ENCODE measurements at places on chromosomes 5 and 9.

- DNase-seq = no peak
These were observed 566 bp upstream of the FOCAD start for GRCh38 chr9:20683351-20684034.

DNA sequence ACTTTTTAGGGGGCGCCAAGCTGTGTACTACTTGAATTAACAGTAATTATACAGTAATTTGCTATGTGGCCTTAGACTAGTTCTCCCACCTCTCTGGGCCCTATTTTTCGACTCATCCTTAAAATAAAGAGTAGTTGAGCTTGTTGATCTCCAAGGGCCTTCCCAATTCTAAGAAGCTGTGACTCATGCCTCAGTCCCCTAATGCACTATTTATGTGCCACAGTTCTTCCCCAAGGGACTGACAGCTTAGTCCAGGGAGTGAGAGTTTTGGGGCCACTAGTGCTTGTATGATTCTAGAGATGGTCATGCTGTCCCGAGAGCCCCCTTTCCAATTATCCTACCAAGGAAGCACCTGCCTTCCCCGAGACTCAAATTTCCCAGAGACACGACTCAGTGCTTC lies 149.7 kb downstream of the PAPPA start:
- DNase-seq = no peak

DNA sequence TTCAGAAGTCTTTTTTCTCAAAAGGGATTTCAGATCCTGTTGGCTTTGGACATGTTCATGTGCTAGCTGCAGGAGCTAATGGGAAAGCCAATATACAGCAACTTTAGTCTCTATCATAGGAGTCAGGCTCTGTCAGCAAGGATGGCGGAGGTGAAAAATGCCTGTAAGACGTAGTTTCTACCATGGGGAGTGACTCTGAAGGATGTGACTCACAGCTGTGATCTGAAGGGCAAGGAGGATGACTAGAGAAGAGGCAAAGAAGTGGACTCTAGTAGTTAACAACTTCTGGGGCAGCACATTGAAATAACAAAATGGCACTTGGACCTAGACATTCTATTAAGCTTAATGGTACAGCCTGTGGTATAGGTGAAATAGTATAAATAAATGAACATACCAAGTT lies 3.1 kb upstream of the NDUFS4 start:
- no peak for DNase-seq

GRCh38 chr5:141908796-141909195 lies 14.9 kb upstream of the DELE1 start:
- no peak for DNase-seq

DNA sequence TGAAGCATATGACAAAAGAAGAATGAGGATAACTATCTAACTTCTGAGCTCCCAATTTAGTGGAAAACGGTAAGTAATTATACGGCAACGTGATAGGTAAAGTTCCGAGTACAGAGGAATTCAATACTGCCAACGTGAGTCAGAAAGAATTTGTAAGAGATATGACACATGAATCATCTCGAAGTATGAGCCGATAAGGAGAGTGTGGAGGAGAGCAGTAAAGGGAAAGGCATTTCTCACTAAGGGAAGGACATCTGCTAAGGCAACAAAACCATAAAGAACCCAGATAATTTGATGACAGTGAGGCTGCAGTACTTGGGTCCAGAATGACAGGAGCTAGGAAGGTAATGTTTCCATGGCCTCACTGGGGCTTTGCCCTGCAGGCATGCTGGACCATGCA lies 11.0 kb downstream of the MPDZ start:
- no peak for DNase-seq

DNA sequence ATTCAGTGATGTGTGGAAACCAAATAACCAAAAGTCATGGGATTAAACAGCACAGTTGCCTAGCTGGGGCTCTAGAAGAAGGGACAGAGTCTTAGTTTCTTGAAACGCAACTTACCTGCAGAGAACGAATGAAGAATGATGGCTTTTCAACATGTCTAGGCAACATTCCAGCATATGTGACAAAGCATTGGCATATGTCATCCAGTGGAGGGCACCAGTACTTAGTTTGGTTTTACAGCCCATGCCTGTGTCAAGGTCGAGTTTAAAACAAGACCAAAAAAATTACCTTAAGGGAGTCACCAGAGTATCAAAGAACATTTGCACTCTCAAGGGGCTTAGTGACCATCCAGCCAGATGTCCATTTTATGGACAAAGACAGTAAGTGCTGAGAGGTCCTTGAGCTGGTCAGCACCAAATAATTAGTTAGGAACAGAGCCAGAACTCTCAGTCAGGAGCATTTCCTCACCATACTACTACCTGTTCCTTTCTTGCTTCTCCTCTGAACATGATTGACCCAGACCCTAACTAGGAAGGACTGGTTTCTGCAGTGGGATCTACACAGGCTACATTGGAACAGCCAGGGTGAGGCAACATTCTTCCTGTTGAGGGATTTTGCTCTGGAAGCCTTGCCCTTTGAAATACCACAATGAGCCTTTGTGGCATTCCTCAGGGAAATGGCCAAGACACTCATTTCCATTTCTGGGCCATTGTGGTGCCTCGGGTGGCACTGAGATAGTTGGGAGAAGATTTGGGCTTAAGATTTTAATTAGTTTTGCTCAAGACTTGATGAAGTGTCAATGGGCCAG lies 75.4 kb upstream of the ANKH start:
- peak; percentile 29 for DNase-seq
